ENCODE measurements at places on chromosomes 2 and 18.

GRCh38 chr2:174827371-174828369, 63.4 kb upstream of the CHRNA1 start:
- no peak overlapping the region for H3K4me3 ChIP-seq
- H3K4me1 ChIP-seq: no peaks in the 10 kb centered on the region
- H3K27me3 ChIP-seq: no peaks in the 10 kb centered on the region
- DNase-seq: no peak
- H3K27ac ChIP-seq: no peak overlapping the region
- no peaks in the 10 kb centered on the region for H3K36me3 ChIP-seq

- no peaks in the 10 kb centered on the region for H3K4me1 ChIP-seq
- DNase-seq: no peak
- no peaks in the 10 kb centered on the region for H3K36me3 ChIP-seq
- H3K27me3 ChIP-seq: no peaks in the 10 kb centered on the region
Observed at GRCh38 chr18:68803356-68803755, 5.5 kb downstream of the CCDC102B start.

DNA sequence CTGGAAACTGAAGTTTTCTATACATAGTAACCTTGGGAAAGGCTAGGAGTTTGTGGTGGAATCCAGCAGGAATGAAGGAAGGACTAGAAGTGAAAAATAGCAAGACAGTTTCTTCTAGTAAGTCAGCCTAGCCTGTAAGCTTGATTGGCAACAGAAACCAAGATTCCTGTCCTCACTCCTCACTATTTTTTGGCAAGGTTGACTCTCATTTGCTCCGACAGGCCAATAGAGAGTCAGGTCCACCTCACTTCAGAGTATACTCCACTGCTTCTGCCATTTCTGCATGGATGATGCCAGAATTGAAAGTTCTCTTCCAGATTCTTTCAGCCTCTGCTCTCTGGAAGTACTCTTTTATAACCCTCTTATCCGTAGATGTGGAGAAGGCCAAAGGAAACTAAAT, 352.4 kb downstream of the ZNF516 start:
- no peaks in the 10 kb centered on the region for H3K27me3 ChIP-seq
- H3K27ac ChIP-seq: no peak overlapping the region
- no peaks in the 10 kb centered on the region for H3K36me3 ChIP-seq
- DNase-seq: no peak

GRCh38 chr2:133658020-133658903, 90.0 kb upstream of the NCKAP5 start:
- no peaks in the 10 kb centered on the region for H3K4me1 ChIP-seq
- no peak overlapping the region for H3K4me3 ChIP-seq
- no peak for DNase-seq
- no peaks in the 10 kb centered on the region for H3K36me3 ChIP-seq
- H3K27me3 ChIP-seq: no peaks in the 10 kb centered on the region

DNA sequence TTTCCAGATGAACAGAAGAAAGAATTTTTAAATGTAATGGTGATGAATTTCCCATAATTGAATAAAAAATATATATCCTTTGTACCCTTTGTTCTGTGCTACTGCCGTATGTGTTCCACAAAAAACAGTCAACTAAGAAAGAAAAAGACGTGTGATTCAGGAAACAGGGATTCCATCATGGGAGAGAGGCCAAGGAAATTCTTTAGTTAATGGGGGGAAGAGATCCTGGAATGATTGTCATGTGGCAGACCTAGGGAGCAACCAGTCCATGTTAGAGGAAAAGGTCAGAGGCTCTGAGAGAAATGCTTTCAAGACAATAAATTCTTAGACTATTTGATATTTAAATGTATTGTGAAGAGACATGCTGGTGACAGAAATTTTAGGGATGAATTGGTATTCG, 76.6 kb downstream of the CPO start:
- no peak overlapping the region for H3K27ac ChIP-seq
- H3K27me3 ChIP-seq: no peaks in the 10 kb centered on the region
- DNase-seq: no peak
- H3K36me3 ChIP-seq: no peaks in the 10 kb centered on the region
- H3K4me1 ChIP-seq: no peaks in the 10 kb centered on the region

GRCh38 chr2:239691720-239692119, 290.9 kb upstream of the HDAC4 start:
- H3K27ac ChIP-seq: no peak overlapping the region
- no peaks in the 10 kb centered on the region for H3K4me1 ChIP-seq
- no peaks in the 10 kb centered on the region for H3K36me3 ChIP-seq
- no peak overlapping the region for H3K4me3 ChIP-seq
- H3K27me3 ChIP-seq: no peaks in the 10 kb centered on the region

- no peaks in the 10 kb centered on the region for H3K27me3 ChIP-seq
- no peak overlapping the region for H3K4me3 ChIP-seq
- no peak overlapping the region for H3K27ac ChIP-seq
- peaks cover 23% of the 10 kb centered on the region for H3K4me1 ChIP-seq
- no peaks in the 10 kb centered on the region for H3K36me3 ChIP-seq
Observed at GRCh38 chr2:71224457-71224856, 2.4 kb downstream of the PAIP2B start.

DNA sequence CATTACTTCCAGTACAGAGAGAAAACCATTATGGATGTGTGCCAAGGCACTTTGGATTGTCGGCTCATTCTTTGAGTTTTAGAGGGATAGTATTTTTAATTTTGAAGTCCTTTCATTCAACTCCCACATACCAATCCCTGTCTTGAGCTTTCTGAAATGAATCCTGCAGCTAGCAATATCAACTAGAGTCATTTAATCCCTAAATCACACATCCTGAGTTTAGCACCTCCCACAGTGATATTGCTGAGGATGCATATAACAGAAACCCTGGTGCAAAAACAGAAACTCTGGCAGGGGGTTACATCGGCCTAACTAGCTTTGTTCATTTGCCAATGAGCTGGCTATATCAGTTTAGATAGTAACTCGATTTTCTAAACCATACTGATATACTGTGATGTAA, 427.3 kb downstream of the LRP1B start:
- DNase-seq: no peak
- H3K4me3 ChIP-seq: no peak overlapping the region
- no peak overlapping the region for H3K27ac ChIP-seq
- no peaks in the 10 kb centered on the region for H3K36me3 ChIP-seq
- H3K27me3 ChIP-seq: no peaks in the 10 kb centered on the region
- H3K4me1 ChIP-seq: no peaks in the 10 kb centered on the region

GRCh38 chr18:57149051-57149450, 2.2 kb downstream of the BOD1L2 start:
- no peak for DNase-seq
- H3K4me1 ChIP-seq: peaks cover 3% of the 10 kb centered on the region
- H3K27ac ChIP-seq: no peak overlapping the region

DNA sequence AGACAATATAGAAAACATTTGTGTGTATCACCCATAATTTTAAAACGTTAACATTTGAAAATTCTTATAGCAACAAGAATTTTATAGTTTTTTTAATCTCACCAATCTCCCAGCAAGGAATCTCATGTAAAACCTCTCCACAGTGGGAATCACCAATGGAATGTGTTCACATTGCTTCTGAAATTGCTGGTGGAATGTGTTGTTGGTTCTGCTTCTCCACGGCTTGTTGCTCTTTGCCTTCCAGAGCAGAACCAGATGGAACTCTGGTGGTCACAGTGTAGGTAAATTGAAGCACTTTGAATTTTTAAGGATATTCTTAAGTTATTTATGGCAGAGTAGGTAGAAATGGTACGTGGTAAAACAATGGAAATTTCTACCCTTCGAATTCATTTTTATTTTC, 35.1 kb downstream of the DCAF17 start:
- no peak overlapping the region for H3K4me3 ChIP-seq
- peaks cover 15% of the 10 kb centered on the region for H3K36me3 ChIP-seq
- DNase-seq: no peak
- no peaks in the 10 kb centered on the region for H3K4me1 ChIP-seq
- no peaks in the 10 kb centered on the region for H3K27me3 ChIP-seq
- no peak overlapping the region for H3K27ac ChIP-seq

DNA sequence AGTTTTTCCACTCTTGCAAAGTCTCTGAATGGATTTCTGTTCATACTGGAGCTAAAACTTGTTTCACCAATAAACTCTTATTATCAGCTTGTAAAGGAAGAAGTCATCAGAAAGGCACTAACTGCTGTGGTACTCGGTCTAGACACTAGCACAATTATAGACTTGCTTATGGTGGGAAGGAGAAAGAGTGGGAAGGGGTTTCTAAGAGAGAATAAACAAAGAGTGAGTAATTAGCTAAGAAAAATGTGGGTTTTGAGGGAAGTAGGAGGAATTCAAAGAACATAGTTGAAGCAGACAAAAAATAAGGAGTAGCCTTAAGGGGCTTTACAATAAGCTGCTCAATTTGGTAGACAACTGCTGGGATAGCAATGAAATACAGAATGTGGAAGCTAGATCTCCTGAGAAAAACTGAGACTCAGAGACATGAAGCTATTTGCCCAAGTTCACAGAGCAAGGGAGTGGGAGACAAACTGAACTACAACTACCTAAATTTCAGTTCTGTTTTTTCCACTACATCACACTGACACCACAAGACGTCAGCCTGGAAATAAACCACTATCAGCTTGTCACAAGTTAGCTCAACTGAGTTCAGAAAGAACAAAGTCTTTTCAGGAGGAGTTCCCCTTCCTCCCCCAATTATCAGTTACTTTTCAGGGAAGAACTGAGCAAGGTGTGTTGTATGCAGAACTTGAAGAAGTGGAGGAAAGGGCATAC, 59.7 kb downstream of the MAP4K3 start:
- H3K27ac ChIP-seq: peak overlapping the region; percentile 68
- DNase-seq: peak; percentile 87
- peaks cover 4% of the 10 kb centered on the region for H3K36me3 ChIP-seq
- H3K4me1 ChIP-seq: peaks cover 9% of the 10 kb centered on the region
- H3K27me3 ChIP-seq: no peaks in the 10 kb centered on the region

- no peak overlapping the region for H3K4me3 ChIP-seq
- H3K4me1 ChIP-seq: no peaks in the 10 kb centered on the region
- no peak for DNase-seq
Observed at GRCh38 chr2:11456251-11456650, 9.7 kb downstream of the E2F6 start.

DNA sequence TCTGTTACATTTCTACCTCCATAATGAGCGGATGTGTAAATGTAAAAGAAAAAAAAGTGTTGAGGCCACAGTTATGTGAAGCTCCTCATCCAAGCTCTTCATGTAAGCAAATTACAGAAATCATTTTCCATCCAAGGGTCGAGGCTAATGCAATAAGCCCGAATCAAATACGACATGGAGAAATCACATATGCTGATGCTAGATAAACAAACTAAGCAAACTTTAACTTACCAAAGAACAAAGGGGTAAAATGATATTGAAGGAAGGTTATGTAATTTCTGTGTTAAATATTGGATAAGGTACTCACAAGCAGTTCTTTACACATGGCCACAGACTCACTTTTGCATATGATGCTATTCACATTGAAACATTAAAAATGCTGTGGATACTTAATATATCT, 310.2 kb upstream of the ID2 start:
- H3K4me1 ChIP-seq: no peaks in the 10 kb centered on the region
- no peak for DNase-seq
- peaks cover 10% of the 10 kb centered on the region for H3K27me3 ChIP-seq
- H3K27ac ChIP-seq: no peak overlapping the region
- no peaks in the 10 kb centered on the region for H3K36me3 ChIP-seq
- H3K4me3 ChIP-seq: no peak overlapping the region

DNA sequence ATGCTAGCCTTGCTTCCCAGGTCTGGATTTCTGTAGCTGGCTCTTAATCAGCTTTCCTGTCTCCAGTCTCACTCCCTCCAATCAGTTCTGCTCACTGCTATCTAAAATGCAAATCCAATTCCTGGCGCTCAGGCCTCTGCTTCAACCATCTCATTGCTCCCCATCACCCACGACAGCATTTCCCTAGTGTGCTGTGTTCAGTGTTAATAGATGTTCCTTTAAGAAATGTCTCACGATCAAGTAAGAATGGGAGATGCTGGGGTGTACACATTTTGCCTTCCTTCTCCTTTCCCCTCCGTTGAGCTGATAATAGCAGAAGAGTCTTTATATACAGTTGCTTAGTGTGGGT, 1.6 kb upstream of the PUM2 start:
- no peak overlapping the region for H3K4me3 ChIP-seq
- DNase-seq: peak; percentile 16
- H3K36me3 ChIP-seq: no peaks in the 10 kb centered on the region

- DNase-seq: no peak
- H3K4me1 ChIP-seq: no peaks in the 10 kb centered on the region
- no peaks in the 10 kb centered on the region for H3K27me3 ChIP-seq
- H3K36me3 ChIP-seq: no peaks in the 10 kb centered on the region
Observed at GRCh38 chr2:137117385-137117784, 352.0 kb downstream of the THSD7B start.

DNA sequence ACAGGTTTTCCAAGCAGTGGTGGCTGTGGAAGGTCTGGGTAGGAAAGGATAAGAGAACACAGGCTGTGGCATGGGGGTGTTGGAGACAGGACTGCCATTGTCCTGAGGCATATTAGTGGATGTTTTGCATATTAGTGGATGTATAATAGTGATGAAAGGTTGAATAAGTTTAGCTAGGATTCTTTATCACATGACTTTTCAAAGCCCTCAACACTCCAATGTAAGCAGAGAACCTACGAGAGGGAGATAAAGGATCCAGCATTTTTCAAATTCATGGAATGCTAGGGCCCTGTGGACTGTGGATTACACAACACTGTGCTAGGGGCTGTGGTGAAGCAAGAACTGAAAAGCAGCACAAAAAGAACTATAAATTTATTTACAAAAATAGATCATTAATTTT, 63.2 kb downstream of the POLE4 start:
- H3K27ac ChIP-seq: no peak overlapping the region
- H3K4me1 ChIP-seq: no peaks in the 10 kb centered on the region
- no peaks in the 10 kb centered on the region for H3K27me3 ChIP-seq
- DNase-seq: no peak
- H3K36me3 ChIP-seq: no peaks in the 10 kb centered on the region

GRCh38 chr2:200110381-200110780, 155.0 kb downstream of the MAIP1 start:
- no peaks in the 10 kb centered on the region for H3K36me3 ChIP-seq
- H3K4me1 ChIP-seq: no peaks in the 10 kb centered on the region
- no peak overlapping the region for H3K4me3 ChIP-seq
- no peaks in the 10 kb centered on the region for H3K27me3 ChIP-seq
- no peak overlapping the region for H3K27ac ChIP-seq
- DNase-seq: no peak
